ENCODE measurements at places on chromosomes 5 and 9.

DNA sequence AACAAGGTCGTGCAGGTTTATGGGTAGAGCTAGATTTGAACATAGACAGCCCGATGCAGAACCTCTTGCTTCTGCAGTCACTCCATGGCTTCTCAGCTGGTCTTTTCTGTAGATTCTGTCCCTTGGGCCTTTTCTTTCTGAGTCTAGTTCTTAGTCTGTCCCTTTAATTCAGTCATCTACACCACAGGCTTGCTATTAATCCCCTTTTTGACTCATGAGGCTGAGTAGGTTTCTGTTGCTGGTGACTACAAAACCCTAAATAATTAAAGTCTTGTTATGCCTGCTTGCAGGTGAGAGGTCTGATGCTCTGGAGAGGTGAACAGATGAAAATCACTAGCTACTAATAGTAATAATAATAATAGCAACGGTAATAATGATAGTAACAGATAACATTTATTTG, 19.3 kb upstream of the STRBP start:
- DNase-seq, result no peak

- no peak for DNase-seq
Measured at GRCh38 chr9:5085993-5086392, 99.4 kb downstream of the INSL6 start.

- DNase-seq, result peak; percentile 93
Measured at GRCh38 chr9:2126331-2126803, 111.2 kb downstream of the SMARCA2 start.

DNA sequence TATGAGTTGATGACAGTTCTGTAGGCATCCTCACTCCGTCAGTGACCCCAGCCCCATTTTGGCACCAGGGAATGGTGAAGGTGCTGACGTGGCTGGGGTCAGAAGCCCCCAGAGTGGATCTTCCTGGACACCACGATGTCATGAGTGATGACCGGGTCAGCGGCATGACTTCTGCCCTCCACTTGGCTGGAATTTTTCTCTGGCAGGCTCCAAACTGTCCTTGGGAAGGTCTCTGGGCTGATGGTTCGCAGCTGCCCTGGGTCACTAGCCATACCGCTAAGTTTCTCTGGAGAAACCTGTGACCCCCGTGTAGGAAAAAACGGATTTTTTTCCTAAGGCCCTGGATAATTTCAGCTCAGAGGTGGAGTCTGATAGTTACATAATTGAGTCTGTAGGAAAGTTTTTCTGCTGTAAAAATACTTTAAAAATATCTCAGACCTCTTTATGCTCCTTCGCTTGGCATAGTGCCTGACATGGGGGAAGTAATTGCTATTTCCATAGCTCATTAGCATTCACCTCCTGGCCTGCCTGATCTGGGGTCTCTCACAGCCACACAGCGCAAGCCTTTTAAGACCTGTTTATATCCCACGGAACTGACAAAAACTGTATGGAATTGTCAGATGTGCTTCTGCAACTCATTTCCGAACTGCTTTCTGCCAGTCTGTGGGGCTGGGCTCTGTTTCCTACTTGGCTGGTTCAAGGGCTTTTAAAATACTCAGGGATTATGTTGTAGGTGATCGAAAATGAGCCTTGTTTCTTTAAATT, 69.2 kb downstream of the ANGPTL2 start:
- peak; percentile 94 for DNase-seq

GRCh38 chr5:56440871-56441740, 208.0 kb upstream of the ANKRD55 start:
- no peak for DNase-seq

DNA sequence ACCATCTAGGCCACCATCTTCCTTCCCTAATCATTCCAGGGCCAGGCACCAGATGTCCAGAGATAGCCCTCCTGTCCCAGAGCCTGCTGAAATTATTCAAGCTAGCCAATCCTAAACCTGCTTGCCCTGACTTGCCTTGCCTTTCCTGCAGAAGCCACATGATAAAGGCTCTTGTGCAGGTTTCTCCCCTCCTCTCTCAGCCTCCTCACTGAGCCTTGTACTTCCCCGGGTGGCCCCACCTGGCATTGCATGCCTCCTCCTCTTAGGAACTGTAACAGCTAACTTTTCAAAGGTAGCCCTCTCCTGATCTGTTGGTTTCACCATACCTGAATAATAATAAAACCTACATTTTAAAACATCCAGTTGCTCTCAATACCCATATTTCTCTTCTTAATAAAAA, 42.6 kb downstream of the DIRAS2 start:
- DNase-seq, result no peak

GRCh38 chr5:173392-174290, 17.7 kb upstream of the LRRC14B start:
- DNase-seq, result no peak

DNA sequence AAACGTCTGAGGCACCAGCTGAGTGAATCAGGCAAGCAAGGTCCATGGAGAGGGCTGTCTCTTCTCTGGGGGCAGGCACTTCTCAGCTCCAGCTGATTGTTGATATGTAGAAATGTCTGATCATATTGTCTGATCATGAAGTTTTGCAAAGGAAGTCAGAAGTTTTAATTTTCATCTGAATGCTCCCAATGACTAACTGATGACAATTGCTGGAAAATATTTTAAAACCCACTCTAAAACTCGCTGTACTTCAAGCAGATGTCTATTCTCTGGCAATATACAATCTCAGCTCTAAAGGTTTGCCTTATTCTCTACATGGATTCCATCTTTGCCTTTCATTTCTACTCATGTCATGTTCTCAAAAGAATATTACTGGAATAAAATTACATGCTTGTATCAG, 12.7 kb downstream of the PLK2 start:
- no peak for DNase-seq

- peak; percentile 23 for DNase-seq
Measured at GRCh38 chr5:145775893-145776444, 59.2 kb downstream of the PRELID2 start.

GRCh38 chr9:37056046-37056920, 22.2 kb upstream of the PAX5 start:
- DNase-seq, result no peak

GRCh38 chr5:40198736-40199135, 481.0 kb upstream of the PTGER4 start:
- DNase-seq, result peak; percentile 56

- DNase-seq, result no peak
Measured at GRCh38 chr9:95351051-95351450, 33.5 kb upstream of the FANCC start.

GRCh38 chr5:1288439-1289335, 6.2 kb downstream of the TERT start:
- no peak for DNase-seq

- no peak for DNase-seq
Measured at GRCh38 chr9:119788921-119789320, 419.7 kb upstream of the BRINP1 start.

- no peak for DNase-seq
Measured at GRCh38 chr5:128765448-128766061, 199.7 kb upstream of the SLC27A6 start.

- DNase-seq, result no peak
Measured at GRCh38 chr5:154396128-154396527, 49.7 kb upstream of the SAP30L start.

- DNase-seq, result peak; percentile 71
Measured at GRCh38 chr5:66807743-66808142, 211.6 kb downstream of the MAST4 start.

DNA sequence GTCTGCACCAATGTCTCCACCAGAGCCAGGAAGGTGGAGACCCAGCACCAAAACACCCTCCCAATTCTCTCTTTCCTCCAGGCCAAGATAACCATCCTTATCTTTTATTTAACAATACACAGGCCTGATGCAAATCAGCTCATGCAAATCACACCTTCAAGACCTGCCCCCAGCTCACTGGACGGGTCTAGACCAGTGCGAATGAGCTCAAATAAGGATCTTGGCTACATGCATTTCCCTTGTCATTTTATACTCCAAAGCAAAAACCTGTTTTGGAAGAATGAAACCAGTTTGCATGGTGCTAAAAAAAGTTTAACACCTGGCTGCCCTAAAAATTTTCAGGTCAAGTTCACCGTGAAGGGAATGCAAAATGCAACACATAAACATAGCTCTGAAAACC, 31.9 kb upstream of the DAPK1 start:
- no peak for DNase-seq

DNA sequence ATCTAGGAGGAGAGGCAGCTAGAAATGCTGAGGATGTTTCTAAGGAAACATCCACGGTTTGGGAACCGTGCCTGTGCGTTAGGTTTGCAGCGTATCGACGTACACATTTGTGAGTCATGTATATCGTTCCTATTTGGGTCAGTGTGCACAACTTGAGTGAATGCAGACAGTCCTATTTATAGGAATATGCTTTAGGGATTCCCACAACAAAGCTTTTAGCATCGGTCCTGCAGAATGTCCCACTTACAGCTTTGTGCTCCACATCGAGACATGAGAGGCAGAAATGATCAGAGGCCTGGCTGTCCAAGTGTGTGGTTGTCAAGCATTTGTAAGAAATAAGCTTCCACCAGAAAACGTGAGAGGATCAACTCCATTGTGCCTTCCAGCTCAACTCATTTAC, 1282.7 kb upstream of the WWC1 start:
- peak; percentile 11 for DNase-seq

DNA sequence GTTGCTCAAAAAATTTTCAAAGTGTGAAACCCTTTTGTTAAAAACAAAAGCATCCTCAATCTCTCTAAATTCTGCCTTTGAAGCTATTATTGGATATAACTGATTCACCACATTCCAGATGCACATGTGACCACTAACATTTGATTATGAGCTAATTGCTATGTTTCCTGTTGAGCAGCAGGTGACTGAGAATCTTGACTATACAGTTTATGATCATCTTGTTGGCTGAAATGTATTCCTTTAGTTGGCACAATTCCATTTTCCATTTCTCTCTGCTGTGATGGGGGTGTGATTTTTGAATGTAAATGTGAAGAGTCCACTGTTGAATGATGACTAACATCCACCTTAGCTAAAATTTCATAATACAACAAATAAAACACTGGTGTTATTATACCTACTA, 10.7 kb downstream of the LYSMD3 start:
- no peak for DNase-seq

- DNase-seq, result peak; percentile 91
Measured at GRCh38 chr9:87115785-87116184, 168.5 kb upstream of the GAS1 start.

DNA sequence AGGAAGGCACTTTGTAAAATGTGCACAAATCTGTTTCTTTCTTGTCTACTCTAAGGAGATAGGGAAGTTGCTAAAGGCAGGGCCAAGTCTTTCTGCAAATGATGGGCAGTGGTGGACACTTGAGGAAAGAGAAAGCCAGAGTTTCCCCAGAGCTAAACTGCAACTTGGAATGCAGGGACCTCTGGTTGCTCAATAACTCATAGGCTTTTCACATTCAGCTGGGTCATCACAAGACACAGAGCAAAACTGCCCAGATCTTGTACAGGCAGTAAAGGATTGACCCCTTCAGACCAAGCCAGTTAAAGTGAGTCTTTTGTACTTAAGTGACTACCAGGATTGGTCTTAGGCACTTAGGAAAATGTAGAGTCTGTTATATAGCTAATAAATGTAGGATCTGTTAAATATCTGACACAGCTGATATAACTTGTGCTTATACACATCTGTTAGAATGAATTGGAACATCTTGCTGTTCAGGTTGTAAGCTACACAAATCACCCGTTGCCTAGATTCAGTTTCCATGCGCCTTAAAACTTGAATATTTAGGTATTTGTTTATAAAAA, 13.5 kb upstream of the AGXT2 start:
- peak; percentile 52 for DNase-seq

DNA sequence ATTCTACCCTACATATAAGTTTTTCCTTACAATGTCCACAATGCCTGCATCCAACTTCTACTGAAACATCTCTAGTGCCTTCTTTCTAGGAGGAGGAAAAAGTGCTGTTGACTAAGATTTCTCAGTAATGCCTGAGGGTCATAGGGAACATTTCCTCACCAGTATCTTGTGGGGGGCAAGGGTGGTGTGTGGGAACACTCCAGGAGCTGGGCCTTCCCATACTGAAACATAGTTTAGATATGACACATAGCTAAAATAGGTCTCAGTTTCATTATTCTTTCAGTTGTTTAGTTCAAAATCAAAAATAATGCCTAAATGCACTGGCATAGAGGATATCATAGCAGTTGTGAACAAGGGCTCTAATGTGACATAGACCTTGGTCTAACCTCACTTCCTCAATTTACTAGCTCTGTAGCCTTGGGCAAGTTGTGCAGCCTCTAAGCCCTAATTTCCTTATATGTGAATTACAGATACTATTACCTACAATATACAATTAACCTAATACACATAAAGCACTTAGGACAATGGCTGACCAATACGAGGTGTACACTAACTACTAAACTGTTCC, 66.1 kb downstream of the HAPLN1 start:
- no peak for DNase-seq

DNA sequence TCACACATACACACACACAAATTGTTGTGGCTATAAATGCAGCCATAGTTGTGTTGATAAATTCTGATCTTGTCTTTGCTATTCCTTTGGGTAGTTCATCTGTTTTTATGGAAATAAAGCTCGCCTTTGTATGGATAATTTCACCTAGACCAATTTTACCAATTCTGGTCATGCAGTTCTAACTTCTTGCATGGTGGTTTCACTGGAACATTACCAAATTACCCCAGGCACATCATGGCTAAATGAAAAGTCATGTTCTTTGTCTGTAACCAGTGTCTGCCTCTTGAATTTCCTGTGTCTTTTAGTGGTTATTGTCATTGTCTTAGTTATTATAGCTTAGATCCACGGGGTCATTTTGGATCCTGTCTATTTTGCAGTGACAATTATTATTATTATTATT, 50.3 kb upstream of the TMC1 start:
- no peak for DNase-seq

- DNase-seq, result no peak
Measured at GRCh38 chr9:121837113-121837961, 185.9 kb downstream of the DAB2IP start.

DNA sequence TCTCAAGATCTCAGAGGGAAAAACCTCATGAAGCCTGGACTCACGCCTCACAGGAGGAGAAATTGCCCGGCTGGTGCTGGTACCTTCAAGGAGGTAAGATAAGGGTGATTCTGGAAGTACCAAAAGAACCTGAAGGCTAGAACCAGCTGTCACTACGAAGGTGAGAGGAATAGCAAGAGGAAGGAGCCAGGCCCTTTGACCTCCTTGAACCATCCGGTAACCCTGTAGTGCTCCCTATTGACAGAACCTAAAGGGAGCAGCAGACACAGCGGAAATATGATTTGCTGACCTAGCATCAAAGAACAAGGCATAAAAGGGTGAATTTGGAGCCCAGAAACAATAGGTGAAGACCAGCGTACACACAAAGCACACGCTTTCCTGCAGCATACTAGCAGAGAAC, 92.2 kb downstream of the DOCK8 start:
- peak; percentile 15 for DNase-seq
